ENCODE measurements at places on chromosomes 2 and 18. TPM values are rescaled to one million over a fixed set of nuclear protein-coding genes. Genes with fewer than 3 reads are reported as not detected.

RTKN gene
- total RNA-seq, result 10.5 TPM

REG1B gene
- total RNA-seq, result not detected

ST8SIA5 gene
- total RNA-seq, result 9.8 TPM

DNA sequence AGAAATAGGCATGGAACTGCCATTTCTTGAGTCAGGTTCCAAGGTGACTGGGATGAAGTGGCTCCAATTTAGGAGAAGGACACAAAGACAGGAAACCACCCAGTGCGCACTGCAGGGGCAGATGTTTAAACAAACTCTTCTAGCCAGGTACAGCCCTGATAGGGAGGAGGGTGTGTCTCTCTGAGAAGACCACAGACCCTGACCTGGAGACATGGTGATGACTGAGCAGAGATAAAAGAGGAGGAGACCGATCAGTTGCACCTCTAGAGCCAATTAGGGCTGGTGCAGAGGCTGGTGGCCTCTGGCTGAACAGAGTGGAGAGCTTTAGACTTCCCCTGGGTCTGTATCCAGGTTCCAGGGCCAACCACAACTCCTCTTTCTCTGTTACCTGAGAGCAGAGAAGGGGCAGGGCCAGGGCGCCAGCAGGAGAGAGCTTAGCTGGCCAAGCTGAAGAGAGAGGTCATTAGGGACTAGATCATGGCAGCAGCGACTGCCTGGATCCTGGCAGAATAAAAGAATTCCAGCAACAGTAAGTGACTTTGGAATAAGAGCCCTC is 5.4 kb upstream of the SPOPL start:
- DNase-seq, result no peak

- no peak for DNase-seq
These were observed 370.8 kb upstream of the NT5C1B start for GRCh38 chr2:18959952-18960717.

- DNase-seq, result no peak
These were observed 302.4 kb downstream of the PLCL1 start for GRCh38 chr2:198106621-198107385.

- no peak for DNase-seq
These were observed 25.3 kb downstream of the RTP5 start for GRCh38 chr2:241894681-241895426.

DNA sequence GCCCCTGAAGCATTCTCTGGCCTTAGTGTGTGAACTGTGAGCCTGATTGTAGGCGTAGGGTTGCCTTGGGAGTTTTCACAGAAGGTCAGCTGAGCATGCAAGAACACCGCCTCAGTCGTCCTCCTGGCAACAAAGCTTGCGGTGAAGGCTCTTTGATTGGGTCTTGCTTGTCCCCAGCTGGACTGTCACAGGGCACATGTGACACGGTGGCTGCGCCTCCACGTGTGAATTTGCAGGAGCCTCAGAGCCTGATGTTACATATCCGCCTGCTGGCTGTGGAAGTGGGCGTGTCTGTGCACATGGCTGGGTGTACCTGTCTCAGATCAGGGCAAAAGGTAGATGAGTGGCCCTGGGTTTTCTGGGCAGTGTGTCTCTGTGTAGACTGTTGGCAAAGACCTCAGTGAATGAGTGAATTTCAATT is 228.7 kb downstream of the HAUS1 start:
- DNase-seq, result no peak

All from M059J (cell line).